ENCODE measurements at places on chromosomes 7 and 10.

DNA sequence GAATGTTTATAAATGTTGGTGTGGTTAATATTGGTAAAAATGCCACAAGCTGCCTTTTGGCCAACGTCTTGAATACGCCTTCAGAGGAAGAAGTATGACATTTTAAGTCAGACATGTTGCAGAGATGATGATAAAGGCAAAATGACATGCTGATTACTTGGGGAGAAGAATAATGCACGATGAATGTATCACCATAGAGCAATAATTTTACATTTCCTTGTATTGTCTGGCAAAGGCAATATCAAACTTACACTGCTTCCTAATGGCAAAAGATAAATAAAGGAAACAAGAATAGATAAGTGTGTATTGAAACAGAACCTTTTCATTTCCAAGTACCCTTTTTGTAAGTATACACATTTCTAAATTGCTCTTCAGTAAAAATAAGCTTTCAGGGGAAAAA is 8.6 kb downstream of the MRC1 start:
- H3K4me1 ChIP-seq: no peaks in the 10 kb centered on the region
- no peak overlapping the region for H3K4me3 ChIP-seq
- no peaks in the 10 kb centered on the region for H3K27me3 ChIP-seq
- DNase-seq: no peak
- H3K36me3 ChIP-seq: no peaks in the 10 kb centered on the region

GRCh38 chr10:82378146-82378545 is 503.2 kb downstream of the NRG3 start:
- no peaks in the 10 kb centered on the region for H3K36me3 ChIP-seq
- no peaks in the 10 kb centered on the region for H3K27me3 ChIP-seq
- no peak overlapping the region for H3K4me3 ChIP-seq
- no peaks in the 10 kb centered on the region for H3K4me1 ChIP-seq
- no peak overlapping the region for H3K27ac ChIP-seq
- DNase-seq: no peak

DNA sequence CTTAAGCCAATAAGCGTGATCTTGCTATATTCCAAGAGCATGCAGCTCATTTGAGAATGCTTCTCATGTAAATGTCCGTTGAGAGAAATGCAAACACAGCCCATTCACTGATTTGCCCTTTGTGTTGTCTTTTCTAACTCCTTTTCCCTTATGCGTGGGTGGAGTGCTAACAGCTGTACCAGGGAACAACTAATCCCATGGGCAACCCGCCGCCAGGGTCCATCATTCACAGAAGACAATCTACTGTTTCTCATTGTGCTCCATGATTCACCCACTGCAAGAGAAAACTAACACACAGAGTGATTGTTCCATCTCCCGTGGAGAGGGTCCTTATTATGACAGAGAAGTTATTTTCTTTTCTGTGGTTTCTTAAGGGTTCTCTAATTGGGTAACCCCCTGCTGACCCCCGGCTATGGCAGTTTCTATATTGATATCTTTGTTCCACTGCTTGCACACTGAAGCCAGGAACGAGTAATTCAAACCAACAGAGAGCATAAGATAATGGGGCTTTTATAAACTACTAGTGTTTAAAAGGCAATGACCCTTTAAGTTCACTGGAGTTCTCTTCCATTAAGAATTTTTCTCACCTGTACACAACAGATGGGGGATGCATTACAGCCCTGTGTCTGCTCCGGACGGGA is 298.7 kb downstream of the BAMBI start:
- no peaks in the 10 kb centered on the region for H3K36me3 ChIP-seq
- H3K4me3 ChIP-seq: peak overlapping the region; percentile 16
- no peak for DNase-seq

GRCh38 chr10:45592926-45593325 is 79.6 kb downstream of the ZFAND4 start:
- H3K36me3 ChIP-seq: peaks cover 19% of the 10 kb centered on the region
- H3K4me1 ChIP-seq: peaks cover 8% of the 10 kb centered on the region
- no peak for DNase-seq
- no peak overlapping the region for H3K27ac ChIP-seq
- peaks cover 5% of the 10 kb centered on the region for H3K27me3 ChIP-seq

DNA sequence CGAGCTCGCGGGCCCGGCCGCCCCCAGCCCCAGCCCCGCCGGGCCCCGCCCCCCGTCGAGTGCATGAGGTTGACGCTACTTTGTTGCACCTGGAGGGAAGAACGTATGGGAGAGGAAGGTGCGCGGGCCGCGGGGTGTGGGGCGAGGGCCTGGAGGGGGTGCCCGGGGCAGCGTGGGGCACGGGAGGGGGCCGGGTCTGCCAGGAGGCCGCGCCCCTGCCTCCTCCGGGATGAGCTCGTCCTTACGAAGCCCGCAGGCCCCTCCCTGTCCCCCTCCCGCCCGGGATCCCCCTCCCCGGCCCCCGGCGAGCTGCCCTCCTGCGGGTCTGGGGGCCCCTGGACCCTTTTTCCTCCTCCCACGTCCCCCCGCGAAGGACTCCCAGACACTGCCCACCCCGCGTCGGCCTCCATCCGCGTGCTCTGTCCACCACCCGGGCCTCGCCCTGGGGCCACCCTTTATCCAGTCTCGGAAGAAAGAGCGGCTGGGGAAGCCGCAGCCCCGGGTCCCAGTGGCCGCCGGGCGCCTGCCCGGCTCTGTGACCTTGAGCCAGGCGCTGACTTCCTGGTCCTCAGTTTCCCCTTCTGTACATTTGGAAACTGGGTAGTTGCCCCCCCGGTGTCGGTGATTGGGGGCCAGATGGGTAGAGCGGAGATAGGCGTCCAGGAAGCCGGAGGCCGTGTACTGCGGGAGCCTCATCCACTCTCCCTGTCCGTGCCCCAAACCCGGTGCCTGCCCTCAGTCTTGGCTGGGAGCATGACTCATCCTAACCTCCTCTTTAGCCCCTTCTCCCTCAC is 521 bp downstream of the LIMK1 start:
- H3K27ac ChIP-seq: peak overlapping the region; percentile 67
- H3K36me3 ChIP-seq: peaks cover 5% of the 10 kb centered on the region
- no peak for DNase-seq
- peaks cover 3% of the 10 kb centered on the region for H3K4me1 ChIP-seq

DNA sequence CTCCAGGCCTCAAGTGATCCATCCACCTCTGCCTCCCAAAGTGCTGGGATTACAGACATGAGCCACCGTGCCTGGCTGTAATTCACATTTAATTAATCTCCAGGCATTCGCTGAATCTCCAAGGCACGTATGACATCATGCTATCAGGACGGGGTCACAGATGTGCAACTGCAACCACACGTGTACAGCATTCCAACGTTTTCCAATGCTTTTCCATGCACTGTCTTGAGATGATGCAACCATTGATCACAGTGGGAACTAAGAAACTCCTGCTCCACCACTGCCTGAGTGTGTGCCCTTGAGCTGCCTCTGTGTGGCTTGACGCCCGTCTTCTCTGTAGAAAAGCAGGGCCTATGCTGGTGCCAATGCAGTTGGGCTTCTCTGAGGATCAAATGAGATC is 119.8 kb upstream of the LYZL2 start:
- DNase-seq: no peak
- H3K4me3 ChIP-seq: no peak overlapping the region
- peaks cover 41% of the 10 kb centered on the region for H3K27me3 ChIP-seq
- H3K4me1 ChIP-seq: peaks cover 27% of the 10 kb centered on the region
- H3K27ac ChIP-seq: no peak overlapping the region

DNA sequence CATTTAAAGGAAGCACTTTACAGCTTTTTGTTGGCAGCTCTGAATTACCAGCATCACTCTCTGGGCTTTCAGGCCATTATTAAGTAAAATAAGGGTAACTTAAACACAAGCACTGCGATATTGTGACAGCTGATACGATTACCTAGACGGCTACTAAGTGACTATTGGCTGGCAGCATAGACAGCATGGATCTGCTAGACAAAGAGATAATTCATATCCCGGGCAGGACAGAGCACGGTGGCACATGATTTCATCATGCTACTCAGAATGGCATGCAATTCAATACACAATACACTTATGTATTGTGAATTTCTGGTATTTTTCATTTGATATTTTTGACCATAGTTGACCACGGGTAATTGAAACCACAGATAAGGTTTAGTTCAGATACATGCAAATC is 522.0 kb upstream of the LRRN3 start:
- peaks cover 5% of the 10 kb centered on the region for H3K4me1 ChIP-seq
- no peaks in the 10 kb centered on the region for H3K27me3 ChIP-seq
- no peak overlapping the region for H3K27ac ChIP-seq
- no peaks in the 10 kb centered on the region for H3K36me3 ChIP-seq

DNA sequence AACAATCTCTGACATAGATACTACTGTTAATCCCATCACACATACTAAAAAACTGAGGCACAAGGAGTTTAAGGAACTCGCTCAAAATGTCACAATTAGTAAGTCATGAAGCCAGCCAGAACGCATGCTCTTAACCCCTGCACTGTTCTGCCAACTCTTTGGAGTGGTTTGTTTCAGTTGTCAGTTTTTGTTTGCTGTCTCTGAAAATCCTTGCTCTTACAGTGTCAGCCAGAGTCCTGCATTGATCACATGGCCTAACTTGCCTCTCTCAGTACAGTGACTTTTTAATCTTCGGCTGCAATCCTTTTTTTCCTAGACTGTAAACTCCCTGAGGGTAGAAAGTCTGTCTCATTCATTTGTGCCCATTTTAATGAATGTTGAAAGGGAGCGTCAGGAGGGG is 753.8 kb downstream of the AUTS2 start:
- H3K27ac ChIP-seq: no peak overlapping the region
- peaks cover 37% of the 10 kb centered on the region for H3K4me1 ChIP-seq
- peaks cover 5% of the 10 kb centered on the region for H3K36me3 ChIP-seq
- no peaks in the 10 kb centered on the region for H3K27me3 ChIP-seq

DNA sequence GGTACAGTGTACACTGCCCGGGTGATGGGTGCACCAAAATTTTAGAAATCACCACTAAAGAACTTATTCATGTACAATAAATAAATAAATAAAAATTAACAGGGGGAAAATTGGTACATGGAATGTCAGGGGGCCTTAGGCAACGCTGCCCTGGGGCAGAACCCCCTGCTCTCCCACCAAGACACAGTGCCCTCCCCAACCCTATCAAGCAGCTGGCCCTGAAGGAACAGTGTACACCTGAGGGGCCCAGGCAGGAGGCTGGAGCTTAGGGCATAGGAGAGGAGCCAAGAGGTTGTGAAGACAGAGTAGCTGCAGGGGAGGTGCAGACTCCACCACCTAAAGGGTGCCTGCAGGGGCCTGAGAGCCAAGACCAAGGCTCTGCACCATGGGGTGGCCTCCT is 128.8 kb downstream of the BMS1 start:
- DNase-seq: no peak
- H3K4me1 ChIP-seq: no peaks in the 10 kb centered on the region
- H3K36me3 ChIP-seq: no peaks in the 10 kb centered on the region

- peak overlapping the region; percentile 37 for H3K4me3 ChIP-seq
- no peak for DNase-seq
- peaks cover 28% of the 10 kb centered on the region for H3K4me1 ChIP-seq
- H3K27me3 ChIP-seq: peaks cover 15% of the 10 kb centered on the region
Observed at GRCh38 chr10:102435529-102436233, 3.3 kb upstream of the CUEDC2 start.

DNA sequence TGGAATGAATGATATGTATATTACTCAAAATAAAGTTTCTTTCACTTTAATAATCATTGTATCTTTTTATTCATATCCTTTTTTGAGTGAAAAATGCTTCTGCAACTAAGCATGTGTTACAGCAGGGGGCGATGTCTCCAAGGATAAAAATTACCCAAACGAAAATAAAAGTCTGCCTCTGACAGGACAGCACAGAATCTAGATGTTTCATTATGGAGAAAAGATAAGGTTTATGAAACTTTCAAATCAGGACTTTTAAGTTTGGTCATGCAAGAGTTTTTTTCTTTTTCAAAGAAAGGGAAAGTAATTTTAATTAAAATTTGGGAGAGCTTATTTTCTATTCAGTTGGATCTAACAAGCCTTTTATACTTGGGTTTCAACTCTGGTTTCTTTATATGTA is 48.4 kb downstream of the TES start:
- peak overlapping the region; percentile 57 for H3K27ac ChIP-seq
- DNase-seq: no peak
- H3K4me1 ChIP-seq: peaks cover 4% of the 10 kb centered on the region
- peaks cover 13% of the 10 kb centered on the region for H3K36me3 ChIP-seq
- no peak overlapping the region for H3K4me3 ChIP-seq

- DNase-seq: no peak
- no peak overlapping the region for H3K4me3 ChIP-seq
- H3K36me3 ChIP-seq: no peaks in the 10 kb centered on the region
- H3K27me3 ChIP-seq: no peaks in the 10 kb centered on the region
Observed at GRCh38 chr10:84845628-84846261, 517.4 kb downstream of the CCSER2 start.

GRCh38 chr7:73395538-73396503 is 37.8 kb upstream of the FZD9 start:
- DNase-seq: no peak
- H3K27me3 ChIP-seq: no peaks in the 10 kb centered on the region
- no peaks in the 10 kb centered on the region for H3K36me3 ChIP-seq
- H3K27ac ChIP-seq: no peak overlapping the region
- H3K4me1 ChIP-seq: peaks cover 8% of the 10 kb centered on the region

DNA sequence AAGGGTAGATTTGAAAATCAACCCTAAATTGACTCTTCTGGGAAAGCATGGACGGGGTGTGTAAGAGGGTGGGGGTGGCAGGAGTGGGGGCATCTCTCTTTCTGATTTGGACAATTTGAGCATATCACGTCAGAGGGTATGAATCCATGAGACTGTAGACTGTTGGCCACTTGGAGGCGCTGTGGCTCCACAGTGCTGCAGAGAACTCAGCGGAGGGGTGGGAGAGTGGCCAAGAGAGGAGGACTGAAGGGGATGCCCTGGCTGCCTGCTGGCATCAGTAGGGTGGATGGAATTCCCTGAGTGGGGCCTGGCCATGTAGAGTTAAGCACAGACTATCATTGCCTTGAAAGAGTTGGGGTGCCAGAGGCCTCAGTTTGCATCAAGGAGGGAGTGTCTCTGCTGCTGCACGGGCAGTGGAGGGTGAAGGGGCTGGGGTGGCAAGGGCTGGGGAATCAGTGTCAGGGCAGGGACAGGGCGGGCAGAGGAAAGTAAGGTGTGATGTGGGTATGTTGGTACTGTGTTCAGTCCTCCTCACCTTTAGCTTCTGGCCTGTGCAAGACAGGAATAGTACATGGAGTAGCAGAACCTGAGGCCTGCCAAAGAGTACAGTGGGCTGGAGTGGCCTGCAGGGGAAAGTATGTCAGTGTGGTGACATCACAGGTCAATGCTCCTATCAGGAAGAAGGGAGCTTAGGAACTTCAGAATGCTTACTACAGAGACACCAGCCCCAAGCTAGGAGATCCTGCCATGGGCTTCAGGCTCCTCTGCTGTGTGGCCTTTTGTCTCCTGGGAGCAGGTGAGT is 133.5 kb upstream of the PRSS58 start:
- H3K4me3 ChIP-seq: no peak overlapping the region
- no peaks in the 10 kb centered on the region for H3K27me3 ChIP-seq
- peaks cover 5% of the 10 kb centered on the region for H3K4me1 ChIP-seq
- no peak overlapping the region for H3K27ac ChIP-seq
- no peaks in the 10 kb centered on the region for H3K36me3 ChIP-seq
- DNase-seq: no peak
